Activated CD4-positive, alpha-beta T cell treated with anti-CD3 and anti-CD28 coated beads for 36 hours (primary cell): ENCODE measurements at places on chromosomes 3 and 15. TPM values are rescaled to one million over a fixed set of nuclear protein-coding genes. Genes with fewer than 3 reads are reported as not detected.

- DNase-seq = no peak
These were observed 448.2 kb upstream of the CCDC54 start for GRCh38 chr3:106929081-106929480.

The NOP10 gene
- 217 TPM for total RNA-seq

The ZSCAN29 gene
- total RNA-seq = 26.4 TPM

The KCNAB1 gene
- total RNA-seq = not detected

DNA sequence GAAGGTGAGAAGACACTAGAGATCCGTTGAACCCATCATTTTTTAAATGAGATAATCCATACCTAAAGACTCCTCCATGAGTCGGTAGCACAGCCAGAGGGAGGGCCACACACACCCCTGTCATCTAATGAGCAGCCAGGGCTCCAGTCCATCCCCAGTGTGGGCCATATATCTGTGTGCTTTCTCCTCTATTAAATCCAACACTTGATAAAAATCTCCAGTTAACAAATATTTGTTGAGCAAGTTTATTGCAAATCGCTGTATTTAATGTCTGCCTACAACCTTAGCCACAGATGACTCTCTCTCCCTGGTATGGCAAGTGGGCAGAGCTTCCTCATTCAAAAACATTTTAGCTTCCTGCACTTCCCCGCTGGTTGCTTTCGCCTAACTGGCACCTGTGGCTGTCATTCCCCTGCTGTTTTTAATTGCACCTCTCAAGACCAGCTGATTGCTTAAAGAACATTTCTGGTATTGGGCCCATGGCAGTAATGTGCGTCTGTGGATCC, 82.8 kb downstream of the SMAD3 start:
- DNase-seq = no peak

The ZNF662 gene
- 1.1 TPM for total RNA-seq

- no peak for DNase-seq
These were observed 924.4 kb downstream of the IGSF11 start for GRCh38 chr3:118110211-118110610.

GRCh38 chr3:8665407-8665896, 20.9 kb upstream of the SSUH2 start:
- DNase-seq = no peak

The SLCO2A1 gene
- total RNA-seq = not detected

DNA sequence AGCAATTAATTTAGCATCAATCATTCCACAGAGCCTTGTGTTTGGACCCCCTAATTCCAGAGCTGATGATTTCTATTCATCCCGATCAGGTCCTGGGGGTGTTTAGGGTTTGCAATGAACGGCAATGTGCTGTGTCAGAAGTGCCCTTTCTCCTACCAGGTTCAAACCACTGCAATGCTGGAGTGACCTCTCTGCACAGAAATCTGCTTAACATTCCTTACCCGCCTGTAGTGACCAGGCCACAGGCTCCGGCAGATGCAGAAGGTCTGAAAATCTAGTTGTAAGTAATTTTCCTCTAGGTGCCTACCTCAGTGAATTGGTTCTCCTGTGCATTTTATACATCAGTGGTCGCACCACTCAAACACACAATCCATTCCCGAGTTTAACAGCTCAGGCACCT, 725.3 kb upstream of the CFAP20DC start:
- no peak for DNase-seq

GRCh38 chr15:64333986-64334929, 21.7 kb downstream of the CSNK1G1 start:
- DNase-seq = peak; percentile 55

DNA sequence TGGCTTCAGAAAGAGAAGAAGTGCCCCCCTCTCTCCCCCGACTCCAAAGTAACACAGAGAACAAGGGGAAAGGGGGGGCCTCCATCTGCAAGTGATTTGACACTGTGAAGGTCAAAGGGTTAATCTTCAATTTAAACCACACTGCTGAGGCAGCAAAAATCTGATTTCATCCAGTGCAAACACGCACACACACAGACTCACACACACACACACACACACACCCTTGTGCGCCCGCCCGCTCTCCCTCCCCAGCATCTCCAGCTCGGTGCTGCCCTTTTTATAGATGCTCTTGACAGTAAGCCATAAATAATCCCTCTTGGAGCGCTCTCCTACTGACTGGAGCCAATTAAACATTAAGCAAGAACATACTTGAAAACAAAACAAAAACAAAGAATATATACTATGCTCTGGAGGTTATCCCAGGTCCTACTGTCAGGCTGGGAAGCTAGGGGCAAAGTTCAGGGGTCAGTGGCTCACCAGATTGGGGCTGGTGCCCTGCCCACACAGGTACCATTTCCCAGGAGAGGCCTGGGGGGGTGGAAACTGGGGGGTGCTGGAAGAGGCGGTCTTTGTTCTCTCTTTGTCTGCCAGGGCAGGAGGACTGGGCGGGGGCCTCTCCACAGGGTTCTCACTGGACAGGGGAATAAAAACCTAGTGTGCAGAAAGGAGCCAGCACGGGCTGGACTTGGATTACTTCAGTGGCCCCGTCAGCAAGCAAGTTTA, 16.3 kb downstream of the BMF start:
- no peak for DNase-seq

The PDE8A gene
- 21.3 TPM for total RNA-seq

DNA sequence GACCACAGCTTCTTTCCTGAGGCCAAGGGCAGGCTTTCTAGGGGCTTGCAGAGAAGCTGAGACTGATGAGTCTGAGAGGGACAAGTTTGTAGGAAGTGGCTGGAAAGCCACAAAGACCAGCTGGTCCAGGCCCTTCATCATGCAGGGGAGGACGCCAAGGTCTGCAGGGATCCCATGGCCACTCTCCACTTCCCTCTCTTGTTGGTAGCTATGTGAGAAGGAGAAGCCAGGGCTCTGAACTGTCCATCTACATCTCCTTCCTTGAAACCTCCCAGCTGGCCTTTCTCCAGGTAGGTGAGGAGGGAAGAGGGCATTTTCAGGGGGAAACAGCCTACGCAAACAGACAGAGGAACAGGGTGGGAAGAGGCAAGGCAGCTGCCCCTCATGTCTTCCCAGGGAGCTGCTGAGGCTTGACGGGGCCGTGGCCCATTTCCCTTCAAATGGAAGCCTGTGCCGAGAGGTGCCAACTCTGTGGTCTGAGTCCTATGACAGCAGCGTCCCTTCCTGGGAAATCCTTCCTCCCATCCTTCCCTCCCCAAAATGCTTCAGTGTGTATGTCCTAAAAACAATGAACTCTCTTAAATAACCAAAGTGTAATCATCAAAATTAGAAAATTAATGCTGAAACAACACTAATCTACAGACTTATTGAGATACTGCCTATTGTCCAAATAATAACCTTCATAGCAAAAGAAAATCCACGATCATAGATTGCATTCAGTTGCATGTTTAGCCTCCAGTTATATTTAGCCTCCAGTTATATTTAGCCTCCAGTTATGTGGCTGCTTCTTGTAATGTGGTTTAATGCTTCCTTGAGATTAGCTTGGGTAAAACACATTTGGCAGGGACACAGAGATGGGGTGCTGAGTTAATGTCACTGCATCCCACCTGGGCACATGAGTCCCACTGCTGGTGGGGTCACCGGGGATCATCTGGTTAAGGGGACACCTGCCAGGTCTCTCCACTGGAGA, 36.0 kb downstream of the GNB5 start:
- DNase-seq = no peak

The HTR3E gene
- total RNA-seq = not detected
